ENCODE measurements at places on chromosomes 2 and 18. TPM values are rescaled to one million over a fixed set of nuclear protein-coding genes. Genes with fewer than 3 reads are reported as not detected.
A peak's percentile ranks its signal among the peaks of the same experiment; 100 is the strongest.

DNA sequence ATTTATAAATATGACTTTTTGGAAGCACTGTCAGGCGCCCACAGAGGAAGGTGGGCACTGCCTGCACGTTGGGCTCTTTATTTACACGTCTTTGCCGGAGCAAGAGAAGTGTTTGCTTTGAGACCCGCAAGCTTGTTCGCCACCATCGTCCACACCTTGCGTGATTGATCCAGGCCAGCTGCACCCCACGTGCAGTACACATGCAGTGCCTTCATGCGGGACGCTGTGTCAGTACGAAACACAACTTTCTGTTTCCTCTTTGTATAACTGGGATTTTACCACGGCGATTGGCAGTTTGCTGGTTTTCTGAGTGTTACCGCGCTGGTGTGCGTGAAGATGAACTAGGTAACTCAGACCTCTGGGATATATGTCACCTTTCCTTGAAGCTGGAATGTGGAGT, 571.0 kb upstream of the SALL3 start:
- H3K27me3 ChIP-seq: no peaks in the 10 kb centered on the region
- no peak overlapping the region for H3K27ac ChIP-seq
- H3K4me3 ChIP-seq: no peak overlapping the region
- H3K36me3 ChIP-seq: no peaks in the 10 kb centered on the region
- no peaks in the 10 kb centered on the region for H3K4me1 ChIP-seq
- no peak for DNase-seq

The UGT1A8 gene
- total RNA-seq: not detected

The UPP2 gene
- total RNA-seq: not detected

DNA sequence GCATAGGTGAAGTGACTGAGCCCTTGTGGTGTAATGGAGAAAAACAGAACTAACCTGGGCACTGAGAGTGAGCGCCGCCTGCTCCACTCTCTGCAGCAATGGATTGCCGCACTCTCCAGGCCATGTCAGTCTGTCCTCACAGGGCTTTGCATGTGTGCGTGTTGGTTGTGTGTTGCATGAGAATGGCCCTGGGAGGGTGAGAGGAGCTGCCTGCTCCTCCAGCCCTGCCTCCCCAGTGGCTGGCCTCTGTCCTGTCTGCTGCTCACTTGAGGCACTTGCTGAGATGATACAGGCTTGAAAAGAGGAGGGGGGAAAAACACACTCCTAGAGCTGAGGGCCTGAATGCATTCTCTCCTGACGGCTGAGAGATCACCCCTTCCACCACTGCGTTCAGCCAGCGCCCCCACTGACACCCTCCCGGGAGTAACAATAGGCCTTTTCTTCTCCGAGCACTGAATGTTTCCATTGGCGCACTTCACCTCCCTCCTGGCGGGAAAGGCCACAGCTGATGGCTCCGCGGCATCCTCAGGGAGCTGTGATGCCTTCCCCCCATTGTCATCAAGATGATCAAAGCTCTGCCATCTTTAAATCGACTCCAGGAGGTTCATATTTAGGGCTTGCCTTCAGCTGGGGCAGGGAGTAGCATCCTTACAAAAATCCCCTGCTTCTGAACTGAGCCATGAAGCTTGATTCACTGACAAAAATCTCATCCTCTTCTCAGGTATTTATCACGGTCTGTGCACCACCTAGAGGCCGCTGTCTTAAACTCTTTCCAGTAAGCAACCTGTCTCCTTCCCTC, 49.9 kb upstream of the DAPL1 start:
- no peaks in the 10 kb centered on the region for H3K27me3 ChIP-seq
- H3K27ac ChIP-seq: no peak overlapping the region
- no peak overlapping the region for H3K4me3 ChIP-seq
- H3K36me3 ChIP-seq: no peaks in the 10 kb centered on the region
- DNase-seq: no peak
- H3K4me1 ChIP-seq: peaks cover 8% of the 10 kb centered on the region

The FARP2 gene
- total RNA-seq: 40.8 TPM

GRCh38 chr2:28544922-28545589, 49.2 kb downstream of the PLB1 start:
- no peaks in the 10 kb centered on the region for H3K4me1 ChIP-seq
- DNase-seq: no peak
- no peaks in the 10 kb centered on the region for H3K36me3 ChIP-seq

DNA sequence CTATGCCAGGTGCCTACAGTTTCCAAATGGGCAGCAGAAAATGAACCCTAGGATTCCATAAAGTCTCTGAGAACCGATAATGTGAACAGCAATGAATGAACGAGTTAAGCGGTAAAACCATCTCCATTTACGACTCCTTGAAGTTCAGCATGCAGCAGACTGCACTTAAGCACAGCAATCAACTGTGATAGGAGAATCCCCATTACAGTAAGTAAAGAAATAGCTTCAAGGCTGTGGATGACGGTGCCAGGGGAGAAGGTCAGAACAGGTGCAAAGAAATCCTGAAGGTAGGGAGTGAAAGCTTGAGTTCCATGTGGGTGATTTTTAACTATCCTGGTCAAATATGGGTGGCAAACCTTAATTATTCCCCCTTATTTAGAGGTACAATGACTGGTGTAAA, 444.4 kb downstream of the NCKAP5 start:
- H3K36me3 ChIP-seq: no peaks in the 10 kb centered on the region
- no peak overlapping the region for H3K27ac ChIP-seq
- no peaks in the 10 kb centered on the region for H3K27me3 ChIP-seq
- H3K4me3 ChIP-seq: no peak overlapping the region

The RGPD3 gene
- 0.17 TPM for total RNA-seq

- H3K27ac ChIP-seq: no peak overlapping the region
- H3K4me3 ChIP-seq: no peak overlapping the region
- no peak for DNase-seq
- no peaks in the 10 kb centered on the region for H3K27me3 ChIP-seq
- H3K4me1 ChIP-seq: no peaks in the 10 kb centered on the region
- no peaks in the 10 kb centered on the region for H3K36me3 ChIP-seq
Measured at GRCh38 chr2:239533569-239534316, 132.9 kb upstream of the HDAC4 start.

DNA sequence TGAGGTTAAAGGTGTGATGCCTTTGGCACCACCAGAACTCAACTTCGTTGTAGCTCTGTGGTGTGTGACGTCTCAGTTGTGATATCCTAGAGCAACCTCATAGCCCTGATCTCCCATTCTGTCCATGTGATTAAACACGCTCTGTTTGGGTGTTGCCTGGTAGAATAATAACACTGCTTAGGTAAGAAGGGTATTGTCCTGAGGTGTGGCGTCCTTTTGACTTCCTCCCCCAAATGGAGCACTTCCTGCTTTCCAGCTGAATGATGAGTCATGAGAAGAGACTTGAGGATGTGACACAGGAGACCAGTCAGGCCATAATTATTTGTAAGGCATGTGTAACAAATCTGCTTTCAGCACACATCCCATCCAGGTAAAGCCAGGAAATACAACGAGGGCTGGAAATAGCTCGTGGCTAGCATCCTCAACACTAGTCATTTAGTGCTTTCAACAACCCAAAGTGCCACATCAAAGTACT, 100.7 kb downstream of the RAPGEF4 start:
- no peak overlapping the region for H3K4me3 ChIP-seq
- no peaks in the 10 kb centered on the region for H3K4me1 ChIP-seq
- H3K36me3 ChIP-seq: no peaks in the 10 kb centered on the region
- H3K27ac ChIP-seq: peak overlapping the region; percentile 26
- no peaks in the 10 kb centered on the region for H3K27me3 ChIP-seq
- no peak for DNase-seq

The GRB14 gene
- total RNA-seq: 1.4 TPM

The DSG4 gene
- total RNA-seq: not detected

DNA sequence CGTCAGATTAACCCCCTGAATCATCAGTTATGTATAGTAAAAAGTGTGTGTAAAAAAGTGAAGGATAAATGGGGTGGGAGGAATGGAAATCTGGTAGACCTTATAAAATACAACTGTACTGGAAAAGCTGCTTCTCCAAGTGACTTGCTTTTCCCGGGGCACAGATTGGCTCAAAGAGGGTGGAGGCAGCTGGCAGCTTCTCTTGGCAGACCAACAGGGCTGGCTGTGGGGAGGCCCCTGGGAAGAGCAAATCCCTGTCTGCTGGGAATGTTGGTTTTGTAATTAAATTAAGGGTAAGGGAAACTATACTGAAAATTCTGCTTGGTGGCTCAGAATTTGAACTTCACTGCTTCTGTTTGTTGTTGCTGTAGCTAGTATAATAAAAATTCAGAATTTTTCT, 154.2 kb upstream of the DLX2 start:
- H3K27ac ChIP-seq: no peak overlapping the region
- no peak for DNase-seq
- no peaks in the 10 kb centered on the region for H3K36me3 ChIP-seq
- no peaks in the 10 kb centered on the region for H3K27me3 ChIP-seq

The RAB11FIP5 gene
- total RNA-seq: 30.6 TPM

The SALL3 gene
- total RNA-seq: 0.24 TPM

- no peaks in the 10 kb centered on the region for H3K27me3 ChIP-seq
- no peaks in the 10 kb centered on the region for H3K36me3 ChIP-seq
- no peak for DNase-seq
- no peak overlapping the region for H3K27ac ChIP-seq
- H3K4me1 ChIP-seq: peaks cover 32% of the 10 kb centered on the region
Measured at GRCh38 chr2:127514485-127514884, 11.8 kb downstream of the IWS1 start.

- no peaks in the 10 kb centered on the region for H3K4me1 ChIP-seq
- no peak for DNase-seq
- H3K27me3 ChIP-seq: no peaks in the 10 kb centered on the region
- no peaks in the 10 kb centered on the region for H3K36me3 ChIP-seq
Measured at GRCh38 chr2:110667071-110667470, 10.8 kb downstream of the BUB1 start.

DNA sequence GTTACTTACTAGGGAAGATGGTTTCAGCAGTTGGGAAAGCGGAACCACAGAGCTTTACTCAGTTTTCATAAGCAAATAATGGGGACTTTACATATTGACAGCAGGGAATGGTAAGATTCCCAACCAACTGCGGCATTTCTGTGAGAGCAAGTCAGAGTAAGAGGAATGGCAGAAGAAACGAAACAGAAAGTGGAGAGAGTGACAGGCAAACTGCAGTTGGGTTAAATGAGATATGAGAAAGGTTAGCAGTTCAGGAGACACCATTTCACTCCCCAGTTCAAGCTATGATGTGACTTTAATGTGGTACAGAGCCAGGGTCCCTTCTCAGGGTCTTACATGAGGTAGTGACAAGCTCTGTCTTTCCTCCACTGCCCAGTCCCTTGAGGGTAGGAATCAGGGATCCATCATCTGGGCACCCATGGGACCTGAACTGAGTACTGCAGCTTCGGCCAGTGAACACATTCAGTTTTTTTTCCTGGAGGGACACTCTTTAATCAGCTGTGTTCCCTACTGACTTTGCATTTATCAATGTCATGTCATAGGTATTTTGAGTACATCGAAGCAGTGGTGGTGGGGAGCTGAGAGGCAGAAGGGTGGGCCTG, 33.0 kb upstream of the GREB1 start:
- no peak for DNase-seq
- no peak overlapping the region for H3K27ac ChIP-seq
- H3K36me3 ChIP-seq: no peaks in the 10 kb centered on the region
- no peaks in the 10 kb centered on the region for H3K4me1 ChIP-seq
- H3K4me3 ChIP-seq: no peak overlapping the region
- no peaks in the 10 kb centered on the region for H3K27me3 ChIP-seq

DNA sequence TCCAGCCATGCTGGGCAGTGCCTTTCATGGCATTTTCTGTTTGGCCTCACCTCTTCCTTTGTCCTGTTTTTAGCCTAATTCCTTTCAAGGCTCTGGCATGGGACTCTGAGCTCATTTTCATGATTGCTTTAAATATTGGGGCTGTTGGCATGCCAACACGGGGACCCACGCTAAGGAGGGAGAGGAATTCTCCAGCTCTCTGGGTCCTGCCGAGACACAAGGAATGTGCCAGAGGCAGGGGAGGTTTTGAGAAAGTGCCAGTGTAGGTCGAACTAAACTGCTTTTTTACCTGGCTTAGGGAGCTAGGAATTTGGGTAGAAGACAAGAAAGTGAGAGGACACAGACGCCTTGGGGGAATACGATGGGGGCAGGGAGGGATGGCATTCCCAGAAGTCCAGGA, 42.3 kb downstream of the RPL37A start:
- H3K27me3 ChIP-seq: no peaks in the 10 kb centered on the region
- H3K27ac ChIP-seq: no peak overlapping the region
- no peak for DNase-seq
- peaks cover 22% of the 10 kb centered on the region for H3K4me1 ChIP-seq
- no peaks in the 10 kb centered on the region for H3K36me3 ChIP-seq

GRCh38 chr2:16640001-16640700, 25.5 kb downstream of the CYRIA start:
- no peak for DNase-seq
- H3K4me3 ChIP-seq: no peak overlapping the region
- no peak overlapping the region for H3K27ac ChIP-seq
- H3K27me3 ChIP-seq: no peaks in the 10 kb centered on the region
- no peaks in the 10 kb centered on the region for H3K36me3 ChIP-seq

The SFXN5 gene
- total RNA-seq: 13.0 TPM

The UGT1A10 gene
- not detected for total RNA-seq

The SERPINB10 gene
- not detected for total RNA-seq

DNA sequence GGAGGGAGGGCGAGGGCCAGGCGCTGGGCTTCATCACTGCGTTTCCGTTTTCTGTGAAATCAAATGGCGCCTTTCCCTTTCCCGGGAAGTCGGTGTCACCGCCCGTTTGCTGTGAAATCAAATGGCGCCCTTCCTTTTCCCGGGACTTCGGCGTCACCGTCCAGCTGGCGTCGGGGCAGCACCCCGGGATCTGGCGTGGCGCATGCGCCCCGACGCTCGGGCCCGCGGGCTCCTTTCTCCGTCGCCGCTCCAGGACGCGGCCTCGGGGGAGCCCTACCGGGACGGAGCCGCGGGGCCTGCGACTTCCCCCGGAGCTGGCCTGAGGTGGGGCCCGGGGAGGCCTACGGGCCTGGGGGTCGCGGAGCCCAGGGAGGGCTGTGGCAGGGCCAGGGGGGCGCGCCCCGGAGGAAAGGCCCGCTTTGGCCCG, at the start of gene FAM228A:
TSS of gene FAM228A (plus strand) at position 203 of the 427 bp plus-strand sequence. CDS start 428 bp downstream, outside the sequence.
- H3K4me3 ChIP-seq: no peak within 1 kb of the TSS
- H3K27me3 ChIP-seq: no peaks in the 10 kb centered on the region
- no peak within 1 kb of the TSS for H3K27ac ChIP-seq
- no peaks in the 10 kb centered on the region for H3K4me1 ChIP-seq
- peak; percentile 74 for DNase-seq

The REL gene
- total RNA-seq: 32.8 TPM

DNA sequence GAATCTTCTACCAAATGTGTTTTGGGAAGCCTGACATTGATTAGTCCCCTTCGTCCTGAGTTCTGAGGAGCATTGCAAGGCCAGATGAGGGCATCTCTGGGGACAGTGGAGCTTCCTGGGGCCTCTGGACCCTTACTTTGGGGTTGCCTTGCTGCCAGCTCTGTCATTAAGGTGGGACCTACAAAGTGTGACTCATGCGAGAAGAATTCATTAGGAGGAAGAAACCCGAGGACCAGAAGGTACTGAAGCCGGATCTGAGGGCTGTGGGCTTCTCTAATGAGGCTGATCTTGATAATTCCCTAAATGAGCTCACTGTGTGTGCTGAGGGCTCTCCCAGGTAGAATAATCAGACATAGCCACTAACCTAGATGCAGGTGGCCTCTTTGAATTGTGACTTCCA, 695 bp upstream of the SCYGR2 start:
- no peaks in the 10 kb centered on the region for H3K36me3 ChIP-seq
- no peak overlapping the region for H3K27ac ChIP-seq
- no peaks in the 10 kb centered on the region for H3K27me3 ChIP-seq
- H3K4me3 ChIP-seq: no peak overlapping the region

The GPR35 gene
- 14.7 TPM for total RNA-seq

- no peak overlapping the region for H3K27ac ChIP-seq
- H3K4me1 ChIP-seq: no peaks in the 10 kb centered on the region
- no peaks in the 10 kb centered on the region for H3K36me3 ChIP-seq
- no peak overlapping the region for H3K4me3 ChIP-seq
- no peaks in the 10 kb centered on the region for H3K27me3 ChIP-seq
Measured at GRCh38 chr2:57884281-57884680, 162.3 kb upstream of the VRK2 start.
